ENCODE measurements at places on chromosomes 2 and 18. TPM values are rescaled to one million over a fixed set of nuclear protein-coding genes. Genes with fewer than 3 reads are reported as not detected.

DNA sequence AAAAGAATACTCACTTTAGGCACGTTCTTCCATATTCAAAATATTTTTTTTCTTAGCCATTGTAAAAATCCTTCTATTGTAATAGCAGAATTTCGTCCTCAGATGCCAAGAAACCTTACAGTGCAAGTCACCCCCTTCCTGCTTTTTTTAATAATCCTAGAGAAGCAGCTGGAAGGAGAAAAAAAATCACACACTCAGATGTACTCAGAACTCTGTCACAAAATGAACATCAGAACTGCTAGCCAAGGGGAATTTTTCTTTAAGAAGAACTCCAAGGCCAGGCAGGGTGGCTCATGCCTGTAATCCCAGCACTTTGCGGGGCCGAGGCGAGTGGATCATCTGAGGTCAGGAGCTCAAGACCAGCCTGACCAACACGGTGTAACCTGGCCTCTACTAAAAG, 127.3 kb upstream of the SPATS2L start:
- no peaks in the 10 kb centered on the region for H3K36me3 ChIP-seq
- peaks cover 8% of the 10 kb centered on the region for H3K27me3 ChIP-seq

GRCh38 chr2:24009680-24010476, at the start of gene MFSD2B:
Gene MFSD2B, plus strand, starts transcription at chr2:24010085. Its CDS starts 12 bp downstream, at chr2:24010097.
- no peak within 1 kb of the TSS for H3K27ac ChIP-seq
- DNase-seq = no peak
- no peaks in the 10 kb centered on the region for H3K36me3 ChIP-seq

Gene SERPINB4
- total RNA-seq = not detected

DNA sequence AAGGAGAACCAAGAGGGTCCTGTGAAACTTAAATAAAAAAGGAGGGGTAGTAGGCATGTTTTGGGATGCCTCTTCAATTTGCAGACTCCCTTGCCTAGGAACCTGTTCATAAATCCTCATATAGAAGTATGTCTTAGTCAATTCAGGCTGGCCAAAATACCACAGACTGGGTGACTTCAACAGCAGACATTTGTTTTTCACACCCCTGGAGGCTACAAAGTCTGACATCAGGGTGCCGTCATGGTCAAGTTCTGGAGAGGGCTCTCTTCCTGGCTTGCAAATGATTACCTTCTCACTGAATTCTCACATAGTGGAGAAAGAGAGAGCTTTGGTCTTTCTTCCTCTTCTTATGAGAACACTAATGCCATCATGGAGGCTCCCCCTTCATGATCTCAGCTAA, 4.1 kb upstream of the TCF4 start:
- no peak overlapping the region for H3K4me3 ChIP-seq
- no peak for DNase-seq
- peaks cover 1% of the 10 kb centered on the region for H3K36me3 ChIP-seq
- H3K27ac ChIP-seq = no peak overlapping the region
- peaks cover 21% of the 10 kb centered on the region for H3K4me1 ChIP-seq

DNA sequence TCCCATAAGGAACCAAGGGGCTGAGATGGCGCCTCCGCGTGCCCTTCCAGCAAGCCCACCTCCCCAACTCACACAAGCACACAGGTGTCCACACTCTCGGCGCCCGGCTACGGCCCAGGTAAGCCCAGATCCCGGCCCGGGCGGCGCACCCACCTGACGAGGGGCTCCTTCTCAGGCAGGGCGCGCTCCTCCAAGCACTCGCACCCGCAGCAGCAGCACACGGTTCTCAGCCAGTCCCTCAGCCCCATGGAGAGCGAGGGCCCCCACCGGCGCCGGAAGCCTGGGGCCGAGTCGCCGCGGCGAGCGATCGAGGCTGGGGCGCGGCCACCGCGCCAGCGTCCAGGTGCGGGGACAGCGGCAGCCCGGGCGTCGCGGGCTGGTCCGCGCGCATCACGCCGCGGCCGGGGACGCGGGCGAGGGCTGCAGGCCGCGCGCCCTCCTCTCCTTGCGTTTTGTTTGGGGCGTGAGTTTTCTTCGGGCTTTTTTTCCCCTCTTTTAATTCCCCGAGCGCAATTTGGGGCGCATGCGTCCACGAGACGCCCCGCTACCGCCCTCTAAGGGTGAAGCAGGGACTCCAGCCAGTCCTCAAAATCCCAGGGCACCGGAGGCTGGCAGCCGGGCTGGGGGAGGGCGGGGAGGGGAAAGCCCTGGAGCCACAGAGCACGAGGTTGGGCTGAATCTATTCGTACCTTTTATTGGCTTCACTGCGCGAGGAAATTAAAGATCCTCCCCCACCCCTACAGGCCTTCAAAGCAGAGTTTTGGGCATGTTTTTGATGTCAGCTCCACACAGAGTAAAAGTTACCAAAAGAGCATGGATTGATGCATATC, at the start of gene MREG:
Gene MREG (minus strand): TSS at position 472 of the 830 bp plus-strand sequence. CDS start 224 bp downstream, at position 248.
- DNase-seq = peak; percentile 85
- H3K27me3 ChIP-seq = no peaks in the 10 kb centered on the region
- H3K36me3 ChIP-seq = peaks cover 8% of the 10 kb centered on the region
- peak within 1 kb of the TSS; percentile 81 for H3K27ac ChIP-seq
- peaks cover 55% of the 10 kb centered on the region for H3K4me1 ChIP-seq
- peak within 1 kb of the TSS; percentile 82 for H3K4me3 ChIP-seq

GRCh38 chr2:200425026-200425821, 84.6 kb downstream of the KCTD18 start:
- no peak overlapping the region for H3K27ac ChIP-seq
- peaks cover 15% of the 10 kb centered on the region for H3K4me1 ChIP-seq
- H3K27me3 ChIP-seq = no peaks in the 10 kb centered on the region
- peaks cover 27% of the 10 kb centered on the region for H3K36me3 ChIP-seq

Gene PRR30
- not detected for total RNA-seq

- no peak overlapping the region for H3K4me3 ChIP-seq
- no peak overlapping the region for H3K27ac ChIP-seq
- DNase-seq = no peak
These were observed 389.6 kb downstream of the THSD7B start for GRCh38 chr2:137154946-137155345.

DNA sequence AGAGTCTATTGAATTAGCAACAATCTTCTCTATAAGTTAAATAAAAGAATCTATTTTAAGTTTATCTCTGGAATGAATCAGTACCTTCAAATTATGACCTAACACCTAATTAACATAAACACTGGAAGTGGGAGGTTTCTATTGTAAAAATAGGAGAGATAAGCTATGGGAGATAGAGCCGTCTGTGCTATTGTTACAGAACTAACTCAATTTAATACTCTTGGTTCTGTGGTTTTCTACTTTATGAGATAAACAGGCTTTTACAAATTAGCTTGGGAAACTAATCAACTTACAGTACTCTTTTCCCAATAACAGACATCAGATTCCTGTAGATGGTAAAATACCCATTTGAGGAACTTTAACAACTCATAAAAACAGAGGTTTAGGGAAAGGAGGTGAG, 25.6 kb upstream of the STAT1 start:
- H3K27me3 ChIP-seq = no peaks in the 10 kb centered on the region
- H3K27ac ChIP-seq = no peak overlapping the region
- H3K36me3 ChIP-seq = peaks cover 66% of the 10 kb centered on the region
- H3K4me1 ChIP-seq = peaks cover 34% of the 10 kb centered on the region

Gene UNC50
- 31.1 TPM for total RNA-seq

DNA sequence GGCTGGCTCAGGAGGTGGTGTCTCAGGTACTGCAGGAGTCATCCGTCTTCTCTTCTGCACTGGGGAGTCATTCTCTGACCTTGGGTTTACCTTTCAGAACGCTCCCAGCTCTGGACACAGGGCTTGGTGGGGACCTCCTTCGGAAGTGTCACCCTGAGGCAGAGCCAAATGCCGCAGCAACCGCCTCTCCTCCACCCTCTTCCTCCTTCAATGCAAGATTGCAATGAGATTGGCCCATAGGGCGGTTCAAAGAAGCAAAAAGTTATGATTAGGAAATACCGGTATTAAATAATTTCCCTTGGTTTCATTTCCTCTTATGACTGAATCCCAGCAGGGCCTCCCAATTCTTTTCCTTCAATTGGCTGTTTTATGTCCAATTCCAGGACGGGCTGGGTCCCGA, 178.8 kb downstream of the ACKR3 start:
- H3K36me3 ChIP-seq = no peaks in the 10 kb centered on the region
- H3K4me1 ChIP-seq = no peaks in the 10 kb centered on the region
- DNase-seq = no peak
- H3K27ac ChIP-seq = no peak overlapping the region

DNA sequence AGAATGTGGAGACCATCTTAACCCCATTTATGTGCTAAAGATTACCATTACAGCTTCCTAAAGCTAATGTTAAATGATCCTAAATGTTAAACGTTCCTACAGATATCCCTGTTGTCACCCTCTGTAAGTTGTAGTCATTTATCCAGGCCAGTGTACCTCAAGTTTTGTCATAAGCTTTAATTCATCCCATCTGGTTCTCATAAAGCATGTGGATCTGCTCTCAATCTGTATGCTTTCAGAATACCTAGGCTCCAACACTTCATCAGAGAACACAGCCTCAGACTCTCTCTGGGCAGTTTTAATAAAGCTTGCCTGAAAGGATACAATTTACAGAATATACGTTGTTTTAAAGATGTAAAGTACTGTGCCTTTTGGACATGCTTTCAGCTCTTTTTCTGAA, 4.2 kb upstream of the CCDC178 start:
- H3K27ac ChIP-seq = no peak overlapping the region
- no peaks in the 10 kb centered on the region for H3K4me1 ChIP-seq
- no peak overlapping the region for H3K4me3 ChIP-seq
- DNase-seq = no peak
- H3K27me3 ChIP-seq = peaks cover 11% of the 10 kb centered on the region

GRCh38 chr18:50218432-50219197, 23.7 kb upstream of the MYO5B start:
- no peak overlapping the region for H3K27ac ChIP-seq
- no peaks in the 10 kb centered on the region for H3K36me3 ChIP-seq
- no peak overlapping the region for H3K4me3 ChIP-seq
- DNase-seq = peak; percentile 48

Gene SERPINB7
- total RNA-seq = not detected

- H3K4me3 ChIP-seq = no peak overlapping the region
- no peak overlapping the region for H3K27ac ChIP-seq
- H3K4me1 ChIP-seq = peaks cover 10% of the 10 kb centered on the region
- peaks cover 2% of the 10 kb centered on the region for H3K27me3 ChIP-seq
These were observed 5.6 kb downstream of the CHST10 start for GRCh38 chr2:100411841-100412292.

- no peaks in the 10 kb centered on the region for H3K36me3 ChIP-seq
- no peak overlapping the region for H3K27ac ChIP-seq
- no peaks in the 10 kb centered on the region for H3K4me1 ChIP-seq
- H3K27me3 ChIP-seq = no peaks in the 10 kb centered on the region
- H3K4me3 ChIP-seq = no peak overlapping the region
These were observed 29.2 kb upstream of the CCDC178 start for GRCh38 chr18:33469699-33470098.

- H3K4me3 ChIP-seq = no peak overlapping the region
- H3K4me1 ChIP-seq = no peaks in the 10 kb centered on the region
- H3K27ac ChIP-seq = no peak overlapping the region
- no peaks in the 10 kb centered on the region for H3K27me3 ChIP-seq
- no peaks in the 10 kb centered on the region for H3K36me3 ChIP-seq
These were observed 952.9 kb downstream of the TRIB2 start for GRCh38 chr2:13669607-13670006.

- H3K27me3 ChIP-seq = peaks cover 22% of the 10 kb centered on the region
- H3K27ac ChIP-seq = no peak overlapping the region
- H3K4me3 ChIP-seq = no peak overlapping the region
- H3K36me3 ChIP-seq = no peaks in the 10 kb centered on the region
- H3K4me1 ChIP-seq = peaks cover 19% of the 10 kb centered on the region
- no peak for DNase-seq
These were observed 61.4 kb downstream of the SLC4A3 start for GRCh38 chr2:219688560-219689445.

DNA sequence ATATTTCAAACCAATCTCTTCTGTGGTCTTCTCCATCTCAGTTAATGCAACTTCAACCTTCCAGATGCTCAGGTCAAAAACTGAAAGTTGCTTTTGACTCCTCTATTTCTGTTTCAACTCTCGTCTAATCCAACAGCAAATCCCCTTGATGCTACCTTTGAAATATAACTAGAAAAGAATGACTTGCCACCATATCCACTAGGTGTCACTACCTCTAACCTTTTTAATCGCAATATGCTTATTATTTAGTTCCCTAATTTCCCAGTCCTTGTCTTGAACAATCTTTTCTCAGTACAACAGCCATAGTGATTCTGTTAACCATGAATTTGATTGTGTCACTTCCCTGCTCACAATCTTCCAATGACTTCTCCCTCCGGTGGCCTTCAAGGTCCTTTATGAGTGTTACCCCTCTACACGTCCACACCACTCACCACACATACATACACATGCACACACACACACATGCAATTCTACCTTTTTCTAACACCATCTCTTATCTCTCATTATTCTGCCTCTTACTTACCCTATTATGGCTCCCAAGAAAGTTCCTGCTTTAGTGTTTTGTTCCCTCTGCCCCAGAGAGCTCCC, 245.5 kb upstream of the KCNJ3 start:
- no peak for DNase-seq
- H3K27me3 ChIP-seq = no peaks in the 10 kb centered on the region
- H3K4me1 ChIP-seq = no peaks in the 10 kb centered on the region
- H3K4me3 ChIP-seq = no peak overlapping the region

DNA sequence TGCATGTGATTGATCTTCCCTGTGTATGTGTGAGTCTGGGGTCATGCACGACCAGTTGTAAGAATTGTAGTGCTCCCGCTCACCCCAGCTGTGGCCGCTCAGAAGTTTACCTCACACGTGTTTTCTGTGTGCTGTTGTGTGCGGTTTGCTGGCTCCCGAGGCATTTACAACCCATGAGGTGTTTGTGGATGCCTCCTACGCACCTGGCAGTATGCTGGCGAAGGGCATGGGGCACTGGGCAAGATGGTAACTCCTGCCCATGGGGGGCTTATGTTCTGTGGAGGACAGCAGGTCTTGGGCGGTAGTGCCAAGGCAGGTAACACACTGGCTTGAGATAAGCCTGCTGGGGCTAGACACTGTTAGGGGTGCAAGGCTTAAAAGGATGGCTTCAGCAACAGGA, 102.6 kb upstream of the HS6ST1 start:
- no peak overlapping the region for H3K4me3 ChIP-seq
- no peaks in the 10 kb centered on the region for H3K4me1 ChIP-seq
- H3K27ac ChIP-seq = no peak overlapping the region
- H3K27me3 ChIP-seq = no peaks in the 10 kb centered on the region
- no peaks in the 10 kb centered on the region for H3K36me3 ChIP-seq

DNA sequence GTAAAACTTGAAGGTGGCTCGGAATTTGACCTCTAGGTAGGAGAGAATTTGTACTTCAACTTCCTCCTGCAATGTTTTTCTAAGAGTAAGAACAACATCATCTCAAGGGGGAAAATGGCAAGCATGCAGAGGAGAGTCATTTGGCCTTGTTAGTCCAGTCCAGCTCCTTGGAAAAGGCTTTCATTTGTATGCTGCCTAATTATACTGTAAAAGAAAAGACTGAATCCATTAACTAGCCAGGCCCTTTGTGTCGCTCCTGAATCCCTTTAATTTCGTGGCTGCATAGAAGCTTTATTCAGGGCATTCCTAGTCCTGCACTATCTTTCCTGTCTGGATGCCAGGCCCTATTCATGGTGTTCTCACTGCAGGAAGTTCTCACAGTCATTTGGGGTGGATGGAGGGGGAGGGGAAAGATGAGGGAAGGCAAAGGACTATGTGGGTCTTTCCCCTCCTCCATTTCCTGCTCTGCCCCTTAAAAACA, 36.0 kb downstream of the PHLPP1 start:
- no peak for DNase-seq
- H3K36me3 ChIP-seq = no peaks in the 10 kb centered on the region
- H3K4me1 ChIP-seq = peaks cover 3% of the 10 kb centered on the region
- H3K27me3 ChIP-seq = peaks cover 1% of the 10 kb centered on the region

GRCh38 chr2:167602122-167602521, 645.3 kb downstream of the STK39 start:
- H3K27me3 ChIP-seq = no peaks in the 10 kb centered on the region
- no peaks in the 10 kb centered on the region for H3K4me1 ChIP-seq
- no peak overlapping the region for H3K4me3 ChIP-seq
